Activated CD8-positive, alpha-beta memory T cell treated with anti-CD3 and anti-CD28 coated beads for 1 hour (primary cell): ENCODE measurements at places on chromosomes 1 and 21.

DNA sequence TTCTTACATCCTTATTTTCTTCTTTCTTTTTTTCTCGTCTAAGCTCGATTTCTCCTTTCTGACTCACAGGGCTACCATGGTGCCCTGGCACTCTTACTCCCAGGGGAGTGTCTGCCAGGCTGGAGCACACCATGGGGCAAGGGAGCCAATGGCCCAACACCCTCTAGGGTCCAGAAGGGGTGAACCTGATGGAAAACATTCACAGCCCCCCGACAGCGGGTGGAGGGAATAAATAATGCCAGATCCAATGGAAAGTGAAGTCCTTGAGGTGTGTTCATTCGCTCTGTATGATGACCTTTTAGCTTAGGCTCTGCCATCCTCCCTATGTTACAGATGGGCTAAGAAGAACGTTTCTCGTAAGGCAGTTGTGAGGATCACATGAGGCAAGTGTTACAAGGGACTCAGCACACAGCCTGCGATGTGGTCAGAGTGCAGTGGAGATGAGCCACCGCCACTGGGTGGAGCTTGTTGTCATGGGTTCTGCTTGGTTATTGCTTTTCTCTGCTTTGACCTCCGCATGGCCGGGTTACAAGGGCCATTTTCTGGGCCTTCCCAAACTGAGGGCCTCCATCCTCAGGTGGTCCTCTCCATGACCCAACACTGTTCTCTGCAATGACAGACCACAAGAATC is 3.5 kb upstream of the FCMR start:
- peak; percentile 43 for DNase-seq

- DNase-seq, result no peak
Observed at GRCh38 chr21:46610018-46610701, 5.3 kb upstream of the S100B start.

GRCh38 chr1:201254625-201255478 is 28.5 kb upstream of the PKP1 start:
- DNase-seq, result peak; percentile 44

- DNase-seq, result no peak
Observed at GRCh38 chr1:150150133-150151021, 661 bp downstream of the PLEKHO1 start.

- peak; percentile 27 for DNase-seq
Observed at GRCh38 chr1:2152954-2153353, 41.6 kb downstream of the FAAP20 start.
